CD4-positive, alpha-beta T cell treated with Interleukin-15 for 4 hours (primary cell): ENCODE measurements at places on chromosomes 7 and 10.
A peak's percentile ranks its signal among the peaks of the same experiment; 100 is the strongest.

- DNase-seq = no peak
Observed at GRCh38 chr7:101952355-101953247, 135.2 kb downstream of the CUX1 start.

- DNase-seq = no peak
Observed at GRCh38 chr7:69564454-69565417, 33.5 kb upstream of the AUTS2 start.

DNA sequence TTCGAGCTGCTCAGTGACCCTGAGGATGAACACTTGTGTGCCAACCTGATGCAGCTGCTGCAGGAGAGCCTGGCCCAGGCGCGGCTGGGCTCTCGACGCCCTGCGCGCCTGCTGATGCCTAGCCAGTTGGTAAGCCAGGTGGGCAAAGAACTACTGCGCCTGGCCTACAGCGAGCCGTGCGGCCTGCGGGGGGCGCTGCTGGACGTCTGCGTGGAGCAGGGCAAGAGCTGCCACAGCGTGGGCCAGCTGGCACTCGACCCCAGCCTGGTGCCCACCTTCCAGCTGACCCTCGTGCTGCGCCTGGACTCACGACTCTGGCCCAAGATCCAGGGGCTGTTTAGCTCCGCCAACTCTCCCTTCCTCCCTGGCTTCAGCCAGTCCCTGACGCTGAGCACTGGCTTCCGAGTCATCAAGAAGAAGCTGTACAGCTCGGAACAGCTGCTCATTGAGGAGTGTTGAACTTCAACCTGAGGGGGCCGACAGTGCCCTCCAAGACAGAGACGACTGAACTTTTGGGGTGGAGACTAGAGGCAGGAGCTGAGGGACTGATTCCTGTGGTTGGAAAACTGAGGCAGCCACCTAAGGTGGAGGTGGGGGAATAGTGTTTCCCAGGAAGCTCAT lies 1.1 kb downstream of the DDIT4 start:
- peak; percentile 73 for DNase-seq

DNA sequence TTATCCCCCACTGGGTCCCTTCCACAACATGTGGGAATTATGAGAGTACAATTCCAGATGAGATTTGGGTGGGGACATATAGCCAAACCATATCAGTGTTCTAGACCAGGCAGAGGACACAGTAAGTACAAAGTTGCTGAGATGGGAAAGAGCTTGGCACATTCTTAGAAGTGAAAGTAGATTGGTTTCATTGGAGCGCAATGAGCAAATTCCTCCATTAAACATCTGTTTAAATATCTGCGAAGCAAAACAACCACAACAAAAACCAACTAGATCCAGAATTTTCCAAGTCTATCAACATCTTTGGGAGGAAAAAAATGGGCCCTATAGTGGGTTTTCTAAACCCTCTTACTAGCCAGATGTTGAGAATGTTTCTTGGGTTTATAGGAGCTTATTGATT lies 80.0 kb upstream of the STEAP1B start:
- no peak for DNase-seq

DNA sequence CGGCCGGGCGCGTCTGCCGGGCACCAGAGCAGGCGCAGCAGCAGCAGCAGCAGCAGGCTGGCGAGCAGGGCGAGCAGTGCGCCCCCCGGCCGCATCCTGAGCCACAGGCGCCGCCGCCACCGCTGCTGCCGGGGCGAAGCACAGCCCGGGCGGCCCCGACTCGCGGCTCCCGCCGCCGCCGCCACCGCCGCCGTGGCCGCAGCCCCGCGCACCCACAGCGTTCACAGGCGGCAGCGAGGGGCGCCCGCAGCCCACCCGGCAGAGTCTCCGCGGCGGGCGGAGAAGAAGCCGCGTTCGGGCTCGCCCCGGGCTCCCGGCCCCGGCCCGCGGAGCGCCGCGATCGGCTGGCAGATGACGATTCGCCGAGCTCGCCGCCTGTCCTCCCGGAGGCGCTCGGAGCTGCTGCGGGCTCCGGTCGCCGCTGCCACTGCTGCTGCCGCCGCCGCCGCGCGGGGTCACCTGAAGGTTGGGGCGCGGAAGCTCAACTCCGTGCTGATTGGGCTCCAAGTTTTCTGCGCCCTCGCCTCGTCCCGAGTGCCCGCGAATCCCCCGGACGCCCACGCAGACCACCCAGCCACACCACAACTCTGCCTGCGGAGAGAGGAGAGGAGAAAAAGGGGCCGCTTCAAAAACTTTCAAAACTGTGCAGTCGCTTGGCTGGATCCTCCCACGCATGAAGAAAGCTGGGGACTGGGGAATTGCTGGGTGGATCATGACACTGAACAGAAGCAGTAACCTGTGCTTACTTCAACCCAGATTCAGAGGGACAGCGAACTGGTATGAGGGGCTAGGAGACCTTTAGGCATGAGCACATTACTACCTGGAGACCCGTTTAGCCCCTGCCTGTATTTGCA lies at the start of gene ST8SIA6:
ST8SIA6 (minus strand) TSS at position 435 of the 854 bp plus-strand sequence; CDS start at position 95, 340 bp downstream.
- peak; percentile 50 for DNase-seq

- DNase-seq = no peak
Observed at GRCh38 chr7:2541291-2542010, 13.9 kb downstream of the BRAT1 start.

GRCh38 chr7:127380479-127380878 lies 12.0 kb downstream of the ZNF800 start:
- DNase-seq = no peak

GRCh38 chr10:17523246-17523753 lies 68.9 kb upstream of the ST8SIA6 start:
- DNase-seq = no peak

DNA sequence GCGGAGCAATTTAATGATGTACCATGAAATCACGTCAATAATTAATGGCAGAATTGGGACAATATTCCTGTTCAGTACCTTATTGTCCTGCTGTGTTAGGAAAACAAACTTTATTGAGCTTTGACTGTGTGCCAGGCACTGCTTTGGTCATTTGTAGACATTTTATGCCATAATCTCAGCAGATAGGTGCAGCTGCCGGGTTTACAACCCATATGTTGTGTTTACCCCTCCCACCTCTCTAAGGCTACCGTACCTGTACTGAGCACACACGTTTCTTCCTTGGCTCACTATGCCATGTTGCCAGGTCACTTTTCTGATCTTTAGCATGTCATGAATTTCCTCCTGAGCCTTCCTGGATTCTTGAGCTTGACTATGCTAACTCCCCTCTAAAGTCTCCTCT lies 422.2 kb downstream of the PHTF2 start:
- no peak for DNase-seq

DNA sequence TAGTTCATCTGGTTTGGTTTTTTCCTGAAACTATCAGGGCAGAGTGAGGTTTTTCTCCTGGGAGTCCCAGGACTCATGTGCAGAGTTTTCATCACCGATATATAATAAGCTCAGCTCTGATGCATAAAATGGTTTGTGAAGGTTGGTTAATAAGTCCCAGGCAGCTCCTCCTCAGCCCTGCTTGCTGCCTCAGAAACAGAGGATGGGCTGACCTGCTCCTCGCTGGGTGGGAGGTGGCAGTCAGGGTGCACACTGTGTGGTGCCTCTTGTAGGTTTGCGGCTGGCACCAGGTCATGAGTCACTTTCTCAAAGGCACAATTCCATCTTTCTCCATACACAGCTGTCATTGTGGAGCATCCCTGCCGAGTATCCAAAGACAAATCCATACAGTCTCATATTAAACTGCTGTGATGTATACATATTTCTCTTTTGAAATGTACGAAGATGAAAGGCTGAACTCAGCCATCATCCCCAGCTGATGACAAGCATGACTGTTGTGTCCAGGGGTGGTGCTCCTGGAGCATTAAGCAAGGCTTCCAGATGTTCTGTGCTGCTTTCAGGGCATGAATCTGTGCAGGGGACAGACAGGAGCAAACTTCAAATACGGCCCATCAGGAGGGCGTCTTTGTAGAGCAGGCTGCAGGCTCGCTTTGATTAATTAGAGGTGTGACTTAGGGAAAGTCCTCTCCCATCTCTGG lies 125.7 kb upstream of the NPS start:
- DNase-seq = no peak

GRCh38 chr7:102292813-102293798 lies 6.4 kb downstream of the SH2B2 start:
- no peak for DNase-seq

DNA sequence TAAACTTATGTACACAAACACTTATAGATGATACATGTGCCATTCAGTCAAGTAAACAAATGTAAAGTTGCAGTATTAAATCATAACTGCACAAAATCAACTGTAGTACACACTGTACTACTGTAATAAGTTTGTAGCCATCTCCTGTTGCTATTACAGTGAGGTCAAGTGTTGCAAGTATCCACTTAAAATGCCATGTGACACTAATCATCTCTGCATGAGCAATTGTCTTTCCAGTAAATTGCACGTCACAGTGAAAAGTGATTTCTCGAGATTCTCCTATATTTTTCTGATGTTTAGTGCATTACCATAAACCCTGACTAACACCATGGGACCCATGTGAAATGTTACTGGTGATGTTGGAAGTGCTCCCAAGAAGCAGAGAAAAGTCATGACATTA lies 293.3 kb upstream of the SP4 start:
- no peak for DNase-seq

DNA sequence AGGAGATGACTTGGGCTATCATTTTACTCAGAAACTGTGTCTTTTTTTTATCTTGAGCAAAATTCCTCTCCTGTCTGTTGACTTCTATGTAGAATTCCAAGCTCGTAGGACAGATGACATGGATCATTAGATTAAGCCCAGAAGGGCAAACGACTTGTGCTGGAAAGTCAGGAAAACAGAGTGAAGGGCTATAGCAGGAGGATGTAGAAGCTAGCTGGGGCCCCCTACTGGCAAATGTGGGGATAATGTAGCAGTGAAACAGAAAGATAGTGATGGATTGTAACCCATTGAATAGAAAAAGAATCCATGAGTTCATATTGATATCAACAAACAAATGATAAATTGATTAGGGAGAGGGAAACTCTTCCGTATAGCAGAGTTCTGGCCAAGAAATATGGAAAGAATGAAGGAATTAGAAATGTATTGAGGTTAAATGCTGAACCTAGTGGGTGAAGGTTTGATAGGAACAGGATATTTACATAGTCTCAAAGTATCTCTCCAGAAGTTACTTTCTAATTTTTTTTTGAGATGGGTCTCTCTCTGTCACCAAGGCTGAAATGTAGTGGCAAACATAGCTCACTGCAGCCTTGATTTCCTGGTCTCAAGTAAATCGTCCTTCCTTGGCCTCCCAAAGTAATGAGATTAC lies 103.6 kb downstream of the LYZL1 start:
- peak; percentile 47 for DNase-seq

- peak; percentile 5 for DNase-seq
Observed at GRCh38 chr10:124935946-124936345, 6.0 kb upstream of the ZRANB1 start.

DNA sequence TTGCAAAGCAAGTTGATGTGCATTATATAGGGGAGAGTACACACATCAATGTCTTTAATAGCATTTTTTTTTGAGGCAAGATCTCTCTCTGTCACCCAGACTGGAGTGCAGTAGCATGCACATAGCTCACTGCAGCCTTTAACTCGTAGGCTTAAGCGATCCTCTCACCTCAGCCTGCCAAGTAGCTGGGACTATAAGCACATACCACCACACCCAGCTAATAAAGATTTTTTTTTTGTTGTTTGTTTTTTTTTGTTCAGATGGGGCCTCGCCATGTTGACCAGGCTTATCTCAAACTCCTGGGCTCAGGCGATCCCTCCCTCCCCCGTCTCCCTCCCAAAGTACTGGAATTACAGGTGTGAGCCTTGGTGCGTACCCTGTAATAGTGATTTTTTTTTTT lies 1.5 kb downstream of the UMAD1 start:
- DNase-seq = no peak

DNA sequence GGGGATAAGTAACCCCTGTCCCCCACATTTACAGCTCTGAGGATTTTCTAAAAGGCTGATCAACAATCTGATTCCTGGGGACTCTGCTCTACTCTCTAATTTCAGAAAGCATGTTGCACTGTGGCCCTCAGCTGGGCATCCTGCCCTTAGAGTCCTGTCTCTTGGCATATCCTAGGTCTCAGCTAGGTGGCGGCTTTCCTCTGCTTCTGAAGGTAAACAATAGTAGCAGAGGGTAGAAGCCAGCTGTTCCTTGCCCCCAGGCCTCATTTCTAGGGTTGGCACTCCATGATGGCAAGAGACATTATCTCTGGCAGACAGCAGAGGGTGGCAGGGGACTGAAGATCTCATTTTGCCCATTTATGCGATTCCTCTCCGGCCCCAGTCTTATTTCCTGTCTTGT lies 77.0 kb downstream of the ADCYAP1R1 start:
- DNase-seq = no peak

DNA sequence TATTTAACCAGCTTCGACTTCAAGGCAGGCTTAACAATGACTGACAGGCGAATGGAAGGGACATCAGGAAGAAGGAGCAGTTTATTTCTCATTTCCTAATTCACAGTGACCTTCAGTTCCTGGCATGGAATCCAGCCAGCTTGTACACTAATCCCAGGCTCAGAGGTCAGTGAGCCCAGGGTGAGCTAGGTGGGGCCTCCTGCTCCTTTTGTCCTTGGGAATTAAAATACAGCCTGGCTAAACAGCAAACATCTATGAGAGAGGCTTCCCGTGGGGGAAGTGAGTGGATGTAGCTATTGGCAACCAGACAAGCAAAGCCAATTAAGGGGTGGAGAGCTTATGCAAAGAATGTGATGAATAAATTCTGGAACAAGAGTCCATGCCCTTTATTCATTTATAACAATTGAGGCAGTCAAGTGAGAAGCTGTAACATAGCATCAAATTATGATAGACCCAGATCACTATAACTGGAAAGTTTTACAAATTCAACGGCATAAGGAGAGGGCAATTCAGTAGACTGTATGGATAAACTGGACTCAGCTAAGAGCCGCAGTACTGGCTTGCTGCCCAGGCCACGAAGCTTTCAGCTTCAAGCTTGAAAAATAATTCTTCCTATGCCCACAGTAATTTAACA lies 57.1 kb downstream of the STK17A start:
- DNase-seq = no peak

- DNase-seq = no peak
Observed at GRCh38 chr7:117277576-117277975, 45.3 kb downstream of the WNT2 start.

DNA sequence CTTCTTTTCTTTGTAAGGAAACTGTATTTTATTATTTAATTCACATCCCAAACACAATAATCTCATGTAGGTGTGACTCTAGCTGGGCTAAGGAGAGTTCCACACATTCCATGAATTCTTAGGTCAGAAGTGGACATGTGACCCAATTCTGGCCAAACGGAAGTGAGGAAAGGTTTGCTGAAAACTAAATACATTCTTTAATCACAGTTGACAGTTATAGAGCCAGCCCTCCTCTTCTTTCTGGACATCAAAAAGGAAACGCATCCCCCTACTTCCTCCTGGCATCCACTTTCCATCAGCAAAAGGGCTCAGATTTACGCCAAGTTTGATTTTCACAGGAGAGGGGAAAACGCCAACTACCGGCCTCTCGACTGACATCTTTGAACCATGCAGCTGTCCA lies 774.4 kb upstream of the POM121L12 start:
- no peak for DNase-seq

GRCh38 chr7:84216472-84216871 lies 21.9 kb upstream of the SEMA3A start:
- no peak for DNase-seq

- DNase-seq = no peak
Observed at GRCh38 chr7:140645166-140645900, 4.7 kb upstream of the DENND2A start.
